Endothelial cell of umbilical vein (primary cell): ENCODE measurements at places on chromosomes 4 and X.

DNA sequence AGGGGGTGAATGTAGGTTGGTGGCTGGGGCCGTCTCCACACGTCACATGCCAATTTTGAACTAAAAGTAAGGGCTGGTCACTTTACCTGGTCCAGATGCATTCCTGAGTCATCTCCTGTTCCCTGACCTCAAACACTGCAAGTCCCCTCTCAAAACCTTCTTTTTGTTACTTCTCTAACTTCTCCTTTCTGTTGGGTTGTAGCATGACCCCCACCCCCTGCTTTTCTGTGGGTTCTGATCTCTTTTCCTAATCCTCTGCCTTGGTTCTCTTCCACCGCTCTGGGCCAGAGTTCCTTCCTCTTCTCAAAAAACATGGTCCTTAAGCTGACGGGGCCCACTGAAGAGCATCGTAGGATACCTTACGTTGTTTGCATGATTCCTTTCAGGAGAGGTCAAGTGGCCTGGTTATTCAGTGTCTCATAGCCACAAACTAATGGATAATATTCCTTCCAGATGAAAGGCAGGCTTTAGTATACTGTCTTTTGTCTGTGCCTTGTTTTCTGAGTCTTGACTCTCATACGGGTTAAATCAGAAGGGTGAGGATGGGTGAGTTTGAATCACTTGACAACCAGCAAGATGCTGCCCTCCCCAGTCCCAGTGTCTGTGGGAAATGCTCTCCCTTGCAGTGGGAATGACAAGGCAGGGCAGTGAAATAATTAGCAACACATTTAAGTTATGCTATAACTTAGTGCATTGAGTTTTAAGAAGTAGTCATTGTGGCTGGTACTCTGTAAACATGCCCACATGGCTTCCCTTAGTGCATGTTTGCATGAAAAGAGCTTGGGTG, 15.1 kb downstream of the SMS start:
- DNase-seq: no peak

DNA sequence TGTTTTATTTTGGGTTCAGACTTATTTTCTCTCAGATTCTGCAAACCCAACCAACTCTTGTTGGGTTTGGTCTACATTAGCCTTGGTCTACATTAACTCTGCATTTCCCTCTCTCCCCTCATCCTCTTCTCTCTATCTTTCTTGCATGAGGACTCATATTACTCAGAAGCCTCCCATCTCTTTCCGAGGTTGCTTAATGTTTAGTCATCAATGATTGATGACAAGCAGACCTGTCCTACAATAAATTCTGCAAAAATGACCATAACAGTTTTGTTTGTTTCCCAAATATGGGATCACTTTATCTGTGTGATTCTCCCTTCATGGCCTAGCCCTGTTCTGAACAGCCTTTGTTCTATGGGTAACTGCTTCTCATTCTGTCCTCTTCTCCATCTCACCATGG, 75.2 kb downstream of the GABRB1 start:
- no peak for DNase-seq

- DNase-seq: no peak
Measured at GRCh38 chr4:156173486-156173885, 219.8 kb upstream of the CTSO start.

DNA sequence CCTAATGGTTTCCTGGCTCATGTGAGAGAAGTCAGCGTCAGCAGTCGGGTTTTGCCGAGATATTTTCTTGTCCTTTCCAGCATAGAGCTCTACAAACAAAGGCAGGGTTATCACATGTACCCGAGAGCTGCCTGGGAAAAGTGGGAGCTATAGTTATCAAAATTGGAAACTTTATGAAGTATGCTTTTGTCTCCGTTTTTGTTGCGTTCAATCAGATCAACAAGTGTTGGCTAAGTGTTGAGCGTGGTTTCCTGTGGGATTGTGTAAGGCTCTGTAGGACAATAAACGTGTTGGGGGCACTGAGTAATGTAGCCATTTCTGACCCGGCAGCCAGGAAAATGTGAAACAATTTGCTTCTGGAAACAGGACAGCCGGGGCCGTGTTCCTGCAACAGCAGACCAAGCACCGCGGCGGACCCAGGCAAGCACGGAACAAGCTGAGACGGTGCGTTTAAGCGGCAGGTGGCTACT, at the start of gene BMX:
BMX (plus strand) TSS at position 311 of the 470 bp plus-strand sequence. CDS start 7,547 bp downstream, outside the sequence.
- peak; percentile 88 for DNase-seq

- DNase-seq: no peak
Measured at GRCh38 chr4:186148336-186148975, 42.9 kb upstream of the CYP4V2 start.

- no peak for DNase-seq
Measured at GRCh38 chrX:19811807-19812604, 75.4 kb downstream of the SH3KBP1 start.

GRCh38 chrX:17086317-17086716, 139.9 kb downstream of the REPS2 start:
- DNase-seq: no peak

DNA sequence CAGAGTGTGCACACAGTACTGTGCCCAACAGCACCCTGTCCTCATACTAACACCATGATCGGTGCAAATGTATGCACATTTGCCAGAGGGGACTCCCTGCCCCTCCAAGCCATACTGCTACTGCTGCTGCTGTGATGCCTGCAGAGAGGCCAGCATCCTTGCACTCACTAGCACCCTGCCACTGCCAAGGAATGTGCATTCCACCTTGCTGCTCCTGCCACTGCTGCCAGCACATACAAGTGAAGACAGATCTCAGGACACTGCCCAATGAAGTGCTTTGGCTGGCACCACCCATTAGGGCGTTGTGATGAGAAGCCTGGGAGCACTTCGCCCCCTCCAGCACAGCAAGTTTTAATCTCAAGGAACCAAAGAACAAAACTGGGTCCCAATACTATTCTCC, 146.3 kb upstream of the DMD start:
- no peak for DNase-seq

- no peak for DNase-seq
Measured at GRCh38 chr4:15894393-15894792, 44.1 kb downstream of the FGFBP1 start.

DNA sequence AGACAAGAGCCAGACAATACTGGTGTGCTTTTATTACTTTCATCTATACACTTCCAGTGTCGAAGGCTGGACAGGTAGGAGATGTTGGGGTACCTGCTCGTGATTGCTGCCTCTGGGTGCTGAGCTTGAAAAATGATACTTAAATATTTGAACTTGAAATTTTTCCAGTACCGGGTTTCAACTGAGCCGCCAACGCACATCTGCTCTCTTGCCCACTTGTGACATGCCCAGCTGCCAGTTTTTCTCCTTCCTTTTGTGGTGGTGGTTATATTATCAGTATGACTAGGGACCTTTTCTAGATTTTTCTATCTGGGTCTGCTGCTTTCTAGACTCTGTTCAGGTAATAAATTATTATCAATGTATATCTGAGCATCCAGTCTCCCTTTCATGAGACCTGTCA, 3.4 kb downstream of the OGT start:
- no peak for DNase-seq

- DNase-seq: no peak
Measured at GRCh38 chr4:107472265-107472948, 247.6 kb downstream of the PAPSS1 start.

GRCh38 chrX:23904096-23904495, 3.6 kb downstream of the APOO start:
- peak; percentile 42 for DNase-seq

DNA sequence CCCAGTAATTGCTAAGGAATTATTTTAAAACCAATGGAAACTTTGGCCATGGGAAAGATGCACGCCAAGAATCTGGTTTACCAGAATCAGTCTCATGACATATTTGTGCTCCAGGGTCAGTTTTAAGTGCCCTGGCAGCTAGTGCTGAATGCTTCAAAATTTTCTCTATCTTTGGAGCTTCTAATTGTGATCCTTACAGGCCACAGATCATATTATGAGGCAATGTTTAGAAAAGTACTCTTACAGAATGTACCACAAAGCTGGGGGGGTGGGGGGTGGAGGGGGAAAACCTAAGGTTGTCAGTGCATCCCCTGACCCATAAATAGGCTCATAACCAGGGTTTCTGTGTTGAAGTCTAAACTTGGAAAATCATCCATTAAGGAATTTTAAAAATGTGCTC, 514.5 kb downstream of the INPP4B start:
- no peak for DNase-seq

GRCh38 chrX:72100051-72100755, 31.5 kb downstream of the RTL5 start:
- no peak for DNase-seq

DNA sequence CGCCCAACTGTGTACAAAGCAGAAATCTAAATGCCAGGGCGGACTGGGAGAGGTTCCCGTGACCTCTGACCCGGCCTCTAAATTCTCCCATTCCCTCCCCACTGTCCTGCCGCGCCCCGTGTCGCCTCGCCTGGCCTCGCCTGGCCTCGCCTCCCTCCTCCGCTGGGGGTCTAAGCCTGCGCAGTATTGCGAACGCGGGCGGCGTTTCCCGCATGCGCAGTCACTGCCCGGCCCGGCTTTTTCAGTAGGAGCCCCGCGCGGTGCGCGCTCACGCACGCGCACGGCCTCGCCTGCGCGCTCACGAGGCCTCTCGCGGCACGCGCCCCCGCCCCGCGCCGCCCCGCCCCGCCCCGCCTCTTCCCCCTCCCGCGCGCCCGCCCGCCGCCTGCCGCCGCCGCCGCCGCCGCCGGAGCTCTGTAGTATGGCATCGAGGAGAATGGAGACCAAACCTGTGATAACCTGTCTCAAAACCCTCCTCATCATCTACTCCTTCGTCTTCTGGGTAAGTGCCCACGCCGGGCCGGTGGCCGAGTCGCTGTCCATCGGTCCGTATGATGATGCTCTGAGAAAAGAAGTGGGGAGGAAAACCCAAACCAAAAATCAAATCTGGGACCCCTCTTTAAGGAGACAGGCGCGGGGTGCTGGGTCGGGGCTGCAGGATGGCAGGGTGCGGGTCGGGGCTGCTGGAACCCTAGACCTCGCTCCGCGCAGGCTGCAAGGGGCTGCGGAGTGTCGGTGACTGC, at the start of gene TSPAN7:
TSPAN7 (plus strand) TSS at position 417 of the 743 bp plus-strand sequence; CDS start at position 422, 5 bp downstream.
- peak; percentile 60 for DNase-seq

GRCh38 chr4:33724685-33725084, 2519.6 kb downstream of the ARAP2 start:
- no peak for DNase-seq

DNA sequence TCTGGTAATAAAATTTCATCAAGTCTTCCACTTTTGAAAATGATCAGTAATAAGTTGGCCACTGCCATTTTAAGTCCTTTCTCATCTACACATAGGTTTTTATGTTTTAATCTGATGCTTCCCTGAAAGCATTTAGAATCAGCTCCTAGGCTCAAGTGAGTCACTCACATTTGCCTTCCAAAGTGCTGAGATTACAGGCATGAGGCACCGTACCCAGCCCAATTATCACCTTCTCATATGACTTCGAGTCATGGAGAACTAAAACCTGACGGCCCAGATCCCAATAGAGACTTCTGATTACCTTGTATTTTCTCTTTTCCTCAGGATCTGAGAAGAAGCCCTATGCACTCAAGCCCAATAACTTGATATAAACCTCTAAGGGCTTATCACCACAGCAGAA, 140.8 kb downstream of the OPHN1 start:
- no peak for DNase-seq

- DNase-seq: no peak
Measured at GRCh38 chr4:86044593-86044985, 315.3 kb downstream of the MAPK10 start.

DNA sequence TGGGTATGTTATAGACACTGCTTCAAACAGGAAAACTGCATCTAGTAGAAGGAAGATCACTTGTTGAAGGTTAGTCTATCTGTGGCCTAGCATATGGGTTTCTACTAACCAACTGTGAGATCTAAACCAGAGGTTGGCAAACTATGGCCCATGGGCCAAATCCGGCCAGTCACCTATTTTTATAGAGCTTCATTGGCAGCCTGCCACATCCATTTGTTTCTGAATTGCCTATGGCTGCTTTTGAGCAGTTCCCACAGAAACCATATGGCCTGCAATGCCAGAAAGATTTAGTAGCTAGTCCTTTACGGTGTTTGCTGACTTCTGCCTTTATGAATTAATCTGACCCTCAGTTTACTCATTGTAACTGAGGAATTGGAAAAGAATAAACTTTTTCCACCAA, 71.1 kb downstream of the MID1 start:
- DNase-seq: peak; percentile 43

DNA sequence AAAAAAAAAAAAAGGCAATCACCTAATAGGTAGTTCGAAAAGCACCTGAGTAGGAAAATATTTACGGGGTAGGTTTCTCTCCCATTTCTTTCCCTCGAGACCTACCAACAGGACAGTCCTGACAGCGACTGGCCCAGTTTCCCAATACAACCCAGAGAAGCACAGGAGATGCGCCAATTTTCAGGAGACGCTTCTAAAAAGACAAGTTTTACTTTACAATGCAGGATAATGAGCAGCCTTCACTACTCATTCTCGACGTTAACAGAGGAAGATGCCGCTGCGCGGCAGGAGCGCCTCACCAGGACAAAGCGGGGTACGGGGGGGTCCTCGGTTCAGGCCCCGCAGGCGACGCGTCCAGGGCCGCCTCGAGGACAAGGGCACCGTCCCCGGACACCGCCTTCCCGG, 708 bp downstream of the BCLAF3 start:
- peak; percentile 3 for DNase-seq

DNA sequence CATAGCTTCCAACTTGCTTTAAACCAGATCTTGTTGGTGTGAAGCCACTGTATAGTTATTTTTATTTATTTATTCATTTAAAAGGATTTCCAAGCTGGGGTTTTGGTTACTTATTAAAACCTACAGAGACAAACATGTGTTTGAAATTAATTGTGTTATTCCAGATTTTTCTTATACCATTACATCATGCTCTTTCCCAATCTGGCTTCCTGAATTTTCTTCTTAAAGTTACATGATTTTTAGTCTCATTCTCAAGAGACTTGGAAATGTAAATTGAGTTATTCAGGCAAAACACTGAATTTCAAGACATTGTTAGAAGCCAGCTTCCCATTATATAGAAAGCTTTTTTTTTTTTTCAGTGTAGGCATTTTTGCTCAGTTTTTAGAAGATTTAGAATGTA, 381.9 kb downstream of the IL1RAPL1 start:
- DNase-seq: no peak

- DNase-seq: no peak
Measured at GRCh38 chr4:111214371-111214770, 591.5 kb upstream of the PITX2 start.
